ENCODE measurements at places on chromosomes 12 and 14. TPM values are rescaled to one million over a fixed set of nuclear protein-coding genes. Genes with fewer than 3 reads are reported as not detected.

DNA sequence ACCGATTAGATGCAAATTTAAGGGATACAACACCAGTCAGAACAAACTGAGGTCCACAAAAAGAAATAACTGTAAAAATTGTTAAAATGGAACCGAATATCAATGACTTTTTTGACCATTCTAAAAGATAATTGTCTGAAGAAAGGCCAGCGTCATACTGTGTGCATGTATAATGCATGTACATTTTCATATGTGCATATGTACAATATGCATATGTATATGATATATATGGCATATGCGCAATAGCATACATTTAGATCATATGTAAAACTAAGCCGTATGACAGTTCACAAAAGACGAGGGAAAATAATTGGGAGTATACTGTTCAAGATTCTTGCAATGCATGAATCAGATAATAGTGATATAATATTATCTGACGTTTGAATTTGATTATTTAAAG is 475.8 kb upstream of the TMEM132C start:
- DNase-seq = no peak

DNA sequence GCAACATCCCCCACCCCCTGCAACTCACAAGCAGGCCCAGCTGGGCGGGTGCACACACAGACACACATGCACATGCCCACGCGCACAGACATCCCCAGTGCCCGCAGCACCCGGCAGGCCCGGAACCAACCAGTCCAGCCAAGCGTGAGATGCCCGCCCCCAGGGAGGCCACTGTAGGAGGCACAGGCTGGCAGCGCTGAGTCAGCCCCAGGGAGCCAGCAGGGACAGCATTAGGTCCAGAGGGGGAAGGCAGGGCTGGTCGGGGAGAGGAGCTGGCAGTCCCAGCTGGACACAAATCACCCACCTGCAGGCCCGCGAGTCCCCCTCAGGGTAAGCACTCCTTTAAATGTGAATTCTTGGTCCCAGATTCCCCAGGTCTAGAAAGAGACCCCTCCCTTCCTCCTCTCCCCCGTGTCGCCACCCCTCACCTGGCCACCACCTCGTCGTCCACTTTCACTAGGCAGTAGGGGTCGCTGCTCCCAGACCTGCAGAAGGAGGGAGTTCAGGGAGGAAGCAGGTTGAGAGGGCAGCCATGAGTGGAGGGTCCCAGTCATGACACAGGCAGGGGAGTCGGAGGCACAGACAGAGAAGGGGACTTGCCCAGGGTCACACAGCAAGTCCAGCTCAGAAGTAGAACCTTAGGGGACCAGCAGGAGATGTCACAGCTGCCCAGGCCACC is 5.0 kb downstream of the RASAL1 start:
- DNase-seq = no peak

- DNase-seq = peak; percentile 83
These were observed 165.1 kb downstream of the MON2 start for GRCh38 chr12:62631471-62632410.

GRCh38 chr12:62533755-62534107 is 67.1 kb downstream of the MON2 start:
- DNase-seq = no peak

DNA sequence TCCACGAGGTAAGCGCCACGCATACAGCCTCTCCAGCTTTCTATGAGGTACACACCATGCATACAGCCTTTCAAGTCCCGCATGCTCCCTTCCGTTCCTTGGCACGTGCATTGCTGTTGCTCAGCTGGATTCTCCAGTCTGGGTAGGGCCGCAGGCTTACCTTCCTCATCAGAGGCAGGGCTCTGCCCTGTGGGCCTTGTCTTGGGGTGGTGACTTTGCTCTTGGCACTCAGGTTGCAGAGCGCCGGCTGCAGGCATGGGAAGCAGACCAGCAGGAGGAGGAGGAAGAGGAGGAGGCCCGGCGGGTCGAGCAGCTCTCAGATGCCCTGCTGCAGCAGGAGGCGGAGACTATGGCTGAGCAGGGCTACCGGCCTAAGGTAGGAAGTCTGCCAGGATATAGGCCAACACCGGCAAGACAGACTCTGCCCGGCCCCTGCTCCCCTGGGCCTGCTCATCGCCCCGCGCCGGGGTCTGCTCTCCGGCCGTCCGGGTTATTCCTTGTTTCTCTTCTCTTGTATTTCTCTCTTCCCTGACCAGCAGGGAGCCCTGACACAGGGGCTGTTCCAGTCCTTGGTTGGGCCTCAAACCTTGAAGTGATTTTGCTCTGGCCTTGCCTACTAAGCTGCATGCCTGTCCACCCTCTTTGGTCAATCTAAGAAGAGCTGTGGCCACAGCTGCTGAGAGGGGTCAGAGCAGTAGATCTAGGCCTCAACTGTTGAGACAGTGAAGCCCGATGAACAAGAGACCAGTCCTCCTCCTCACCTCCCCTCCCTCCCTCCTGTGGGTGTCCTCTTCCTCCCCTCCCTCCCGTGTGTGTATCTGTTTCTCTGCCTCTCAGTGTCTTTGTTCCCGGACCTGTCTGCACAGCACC is 15.3 kb downstream of the TCHP start:
- no peak for DNase-seq

DNA sequence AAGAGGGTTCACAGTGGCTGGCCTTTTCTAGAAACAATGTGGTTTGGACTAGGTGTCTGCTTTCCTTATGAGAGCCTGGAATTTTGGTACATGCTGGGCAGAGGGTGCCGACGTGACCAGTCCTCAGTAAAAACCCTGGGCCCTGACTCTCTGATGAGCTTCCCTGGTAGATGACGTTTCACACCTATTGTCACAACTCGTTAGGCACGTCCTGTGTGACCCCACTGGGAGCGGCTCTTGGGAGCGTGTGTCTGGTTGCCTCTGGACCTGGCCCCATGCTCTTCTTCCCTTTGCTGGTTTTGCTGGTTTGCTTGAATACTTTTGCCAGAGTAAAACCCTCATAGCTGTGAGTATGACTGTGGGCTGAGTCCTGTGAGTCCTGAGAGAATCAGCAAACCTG is 136.9 kb downstream of the RIMBP2 start:
- no peak for DNase-seq

DNA sequence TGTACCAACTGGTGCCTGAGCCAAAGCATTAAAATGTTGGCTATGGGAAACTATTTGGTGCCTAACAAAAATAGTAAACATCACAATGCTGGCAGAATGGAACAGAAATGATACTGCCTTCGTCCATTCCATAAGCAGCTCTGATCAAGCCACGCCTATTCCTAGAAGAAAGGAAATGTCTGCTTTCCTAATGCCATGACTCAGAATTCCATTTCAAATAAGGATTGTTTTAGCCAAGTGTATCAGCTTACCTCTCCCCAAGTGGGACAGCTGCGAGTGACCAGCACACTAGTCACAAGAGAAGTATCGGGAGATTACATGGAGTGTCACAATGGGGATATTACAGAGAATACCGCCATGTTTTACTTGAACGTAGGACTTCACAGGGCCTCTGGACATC is 38.7 kb downstream of the GLT8D2 start:
- DNase-seq = peak; percentile 85

- peak; percentile 89 for DNase-seq
These were observed 35.8 kb downstream of the ATP2A2 start for GRCh38 chr12:110316861-110317260.

GRCh38 chr12:9941838-9942237 is 9.7 kb upstream of the CLEC2A start:
- no peak for DNase-seq

GRCh38 chr14:101198398-101199027 is 295.0 kb upstream of the RTL1 start:
- no peak for DNase-seq

DNA sequence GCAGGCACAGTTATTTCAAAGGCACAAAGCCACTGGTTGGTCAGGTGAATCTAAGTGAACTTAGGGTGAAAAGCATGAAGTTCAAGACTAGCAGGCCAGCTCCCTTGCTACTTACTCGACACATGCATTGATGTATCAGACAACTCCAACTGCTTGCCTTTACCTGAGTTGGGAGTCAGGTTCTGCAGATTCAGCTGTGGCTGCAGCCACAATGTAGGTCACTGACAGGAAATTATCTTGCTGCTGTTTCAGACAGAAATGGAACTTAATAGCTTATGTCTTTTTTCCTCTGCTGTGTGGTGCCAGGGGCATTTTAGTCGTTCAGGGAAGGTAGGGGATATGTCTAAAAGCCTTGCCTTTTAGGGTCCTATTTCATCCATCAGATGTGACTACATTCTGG is 125.6 kb upstream of the RPH3A start:
- no peak for DNase-seq

DNA sequence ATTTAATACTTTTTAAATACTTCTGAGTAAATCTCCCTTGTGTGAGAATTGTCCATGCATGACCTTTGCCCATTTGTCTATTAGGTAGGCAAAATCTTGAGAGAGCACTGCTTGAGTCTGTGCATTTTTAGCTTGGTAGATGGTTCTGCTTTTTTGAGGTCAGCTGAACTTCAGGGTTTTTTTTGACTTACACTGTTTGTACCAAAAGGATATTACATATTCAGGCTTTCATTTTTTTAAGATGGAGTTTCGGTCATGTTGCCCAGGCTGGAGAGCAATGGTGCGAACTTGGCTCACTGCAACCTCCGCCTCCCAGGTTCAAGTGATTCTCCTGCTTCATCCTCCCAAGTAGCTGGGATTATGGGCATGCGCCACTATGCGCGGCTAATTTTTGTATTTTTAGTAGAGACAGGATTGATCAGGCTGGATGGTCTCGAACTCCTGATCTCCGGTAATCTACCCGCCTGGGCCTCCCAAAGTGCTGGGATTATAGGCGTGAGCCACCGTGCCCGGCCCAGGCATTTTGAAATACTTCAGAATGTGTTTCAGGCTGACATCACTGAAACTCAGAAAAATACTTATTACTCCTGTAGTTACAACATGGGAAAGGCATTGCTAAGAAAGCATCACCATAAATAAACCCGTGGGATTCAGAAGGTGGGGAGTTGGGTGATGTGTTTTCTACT is 11.1 kb downstream of the RASSF3 start:
- peak; percentile 15 for DNase-seq

DNA sequence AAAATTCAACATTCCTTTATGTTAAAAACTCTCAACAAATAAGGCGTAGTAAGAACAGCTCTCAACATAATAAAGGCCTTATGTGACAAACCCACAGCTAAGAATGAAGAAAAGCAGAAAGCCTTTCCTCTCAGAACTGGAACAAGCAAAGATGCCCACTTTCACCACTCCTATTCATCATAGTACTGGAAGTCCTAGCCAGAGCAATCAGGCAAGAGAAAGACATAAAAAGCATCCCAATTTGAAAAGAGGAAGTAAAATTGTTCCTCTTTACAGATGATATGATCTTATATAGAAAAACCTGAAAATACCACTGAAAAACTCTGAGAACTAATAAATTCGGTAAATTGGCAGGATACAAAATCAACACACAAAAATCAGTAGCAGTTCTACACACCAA is 52.1 kb downstream of the STON2 start:
- no peak for DNase-seq

DNA sequence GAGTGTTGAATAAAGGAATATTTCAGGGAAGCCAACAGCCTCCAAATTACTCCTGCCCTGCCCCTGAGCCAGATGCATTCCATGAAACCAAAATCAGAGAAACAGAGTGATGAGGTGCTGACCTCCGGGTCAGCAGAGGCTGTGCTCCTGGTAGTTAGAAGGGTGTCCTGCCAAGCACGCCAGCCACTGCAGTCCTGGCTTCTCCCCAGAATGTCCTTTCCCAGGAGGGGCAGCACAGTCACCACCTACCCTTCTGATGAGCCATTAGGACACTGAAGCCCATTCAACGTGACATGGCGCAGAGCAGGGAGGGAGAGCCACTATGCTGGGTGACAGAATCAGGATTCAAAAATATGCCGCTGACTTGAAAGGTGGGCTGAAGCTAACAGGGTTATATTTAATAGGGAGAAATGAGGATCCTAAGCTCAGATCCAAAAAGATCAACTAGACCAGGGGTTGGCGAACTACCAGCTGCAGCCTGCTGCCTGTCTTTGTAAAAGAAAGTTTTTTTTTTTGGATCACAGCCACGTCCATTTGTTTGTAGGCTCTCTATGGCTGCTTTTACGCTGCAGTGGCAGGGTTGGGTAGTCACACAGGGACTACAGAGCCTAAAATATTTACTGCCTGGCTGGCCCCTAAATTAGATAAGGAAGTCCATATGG is 34.5 kb upstream of the PLEK2 start:
- no peak for DNase-seq

GRCh38 chr12:46933947-46934346 is 108.2 kb upstream of the SLC38A4 start:
- peak; percentile 69 for DNase-seq

DNA sequence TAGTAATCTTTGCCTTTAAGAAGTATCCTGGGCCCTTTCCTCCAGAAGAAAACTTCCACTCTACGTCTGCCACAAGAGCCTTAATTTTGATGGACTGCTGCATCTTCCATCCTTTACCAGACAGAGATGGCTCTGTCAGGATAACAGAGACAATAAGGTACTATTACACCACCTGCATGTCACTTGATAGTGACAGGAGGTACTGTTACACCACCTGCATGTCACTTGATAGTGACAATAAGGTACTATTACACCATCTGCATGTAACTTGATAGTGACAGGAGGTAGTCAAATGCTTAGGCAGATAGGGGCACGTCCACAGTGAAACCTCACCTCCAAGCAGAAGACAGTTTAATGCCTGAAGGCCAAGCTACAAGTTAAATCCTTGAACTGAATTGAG is 13.9 kb downstream of the OR6C74 start:
- DNase-seq = no peak

DNA sequence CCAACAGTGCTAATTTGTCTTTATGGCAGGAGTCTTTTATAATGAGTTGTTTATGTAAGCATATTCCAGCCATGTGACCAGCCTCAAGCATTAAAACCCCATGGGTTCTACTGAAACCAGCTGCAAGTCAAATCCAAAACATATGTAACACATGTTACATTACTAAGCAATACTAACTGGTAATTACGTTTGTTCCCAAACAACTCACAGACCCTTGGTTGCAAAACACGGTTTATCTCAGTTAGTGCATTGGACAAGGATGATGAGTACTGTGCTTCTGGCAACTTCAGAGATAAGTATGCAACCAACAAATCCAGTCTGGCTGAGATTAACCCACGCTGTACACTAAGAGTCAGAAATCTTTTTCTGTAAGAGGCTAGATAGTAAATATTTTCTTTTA is 110.1 kb upstream of the FAR2 start:
- no peak for DNase-seq

The KRT78 gene
- total RNA-seq = not detected

The SPIC gene
- total RNA-seq = not detected

The FAM90A1 gene
- total RNA-seq = not detected
